ENCODE measurements at places on chromosomes 3 and 15. TPM values are rescaled to one million over a fixed set of nuclear protein-coding genes. Genes with fewer than 3 reads are reported as not detected.

GRCh38 chr15:101651554-101652097, 555 bp downstream of the TM2D3 start:
- peaks cover 20% of the 10 kb centered on the region for H3K4me1 ChIP-seq
- H3K27ac ChIP-seq = peak overlapping the region; percentile 89
- no peaks in the 10 kb centered on the region for H3K27me3 ChIP-seq
- no peak for DNase-seq
- peak overlapping the region; percentile 84 for H3K4me3 ChIP-seq

- no peaks in the 10 kb centered on the region for H3K27me3 ChIP-seq
- no peak overlapping the region for H3K27ac ChIP-seq
- DNase-seq = no peak
- no peaks in the 10 kb centered on the region for H3K4me1 ChIP-seq
- H3K4me3 ChIP-seq = no peak overlapping the region
- H3K36me3 ChIP-seq = no peaks in the 10 kb centered on the region
Measured at GRCh38 chr15:22259881-22260421, 179.6 kb downstream of the OR4M2 start.

DNA sequence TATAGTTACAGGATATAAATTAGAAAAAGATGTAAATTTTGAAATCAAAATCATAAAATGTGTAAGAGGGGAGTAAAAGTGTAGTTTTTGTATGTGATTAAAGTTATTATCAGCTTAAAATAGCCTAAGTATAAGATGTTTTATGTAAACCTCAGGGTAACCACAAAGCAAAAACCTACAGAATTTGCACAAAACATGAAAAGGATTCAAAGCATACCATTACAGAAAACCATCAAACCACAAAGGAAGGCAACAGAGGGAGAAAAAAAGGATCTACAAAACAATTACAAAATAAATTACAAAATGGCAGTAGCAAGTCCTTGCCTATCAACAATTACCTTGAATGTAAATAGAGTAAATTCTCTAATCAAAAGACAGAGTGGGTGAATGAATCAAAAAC, 36.7 kb upstream of the MYLK start:
- no peaks in the 10 kb centered on the region for H3K27me3 ChIP-seq
- H3K4me1 ChIP-seq = no peaks in the 10 kb centered on the region
- H3K4me3 ChIP-seq = no peak overlapping the region
- no peak overlapping the region for H3K27ac ChIP-seq
- H3K36me3 ChIP-seq = no peaks in the 10 kb centered on the region
- no peak for DNase-seq

- no peak for DNase-seq
- H3K4me1 ChIP-seq = peaks cover 2% of the 10 kb centered on the region
- peaks cover 23% of the 10 kb centered on the region for H3K36me3 ChIP-seq
- H3K27ac ChIP-seq = no peak overlapping the region
- H3K4me3 ChIP-seq = no peak overlapping the region
Measured at GRCh38 chr3:58111513-58112184, 99.1 kb downstream of the DNASE1L3 start.

DNA sequence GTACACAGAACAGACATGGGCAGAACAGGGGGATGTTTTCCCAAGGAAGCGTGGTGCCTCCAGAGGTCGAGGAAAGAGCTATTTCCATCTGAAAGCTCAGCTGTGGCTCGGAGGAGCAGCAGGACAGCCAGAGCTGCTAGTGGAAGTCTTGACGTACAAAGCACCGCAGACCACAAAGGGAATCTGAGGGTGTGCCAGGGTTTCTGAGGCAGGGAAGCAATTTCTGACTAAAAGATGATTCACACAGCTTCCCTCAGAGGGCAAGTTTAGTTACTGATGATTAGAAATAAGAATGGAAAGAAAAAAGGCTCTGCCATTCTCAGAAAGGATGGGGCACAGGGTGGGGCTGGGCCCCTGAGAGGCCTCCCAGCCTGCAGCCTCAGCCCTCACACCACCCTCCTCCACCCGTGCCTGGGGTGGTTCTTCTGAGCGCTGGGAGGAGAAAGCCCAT, 45.8 kb upstream of the SEC13 start:
- H3K4me3 ChIP-seq = no peak overlapping the region
- H3K4me1 ChIP-seq = no peaks in the 10 kb centered on the region
- DNase-seq = peak; percentile 55
- no peaks in the 10 kb centered on the region for H3K27me3 ChIP-seq

DNA sequence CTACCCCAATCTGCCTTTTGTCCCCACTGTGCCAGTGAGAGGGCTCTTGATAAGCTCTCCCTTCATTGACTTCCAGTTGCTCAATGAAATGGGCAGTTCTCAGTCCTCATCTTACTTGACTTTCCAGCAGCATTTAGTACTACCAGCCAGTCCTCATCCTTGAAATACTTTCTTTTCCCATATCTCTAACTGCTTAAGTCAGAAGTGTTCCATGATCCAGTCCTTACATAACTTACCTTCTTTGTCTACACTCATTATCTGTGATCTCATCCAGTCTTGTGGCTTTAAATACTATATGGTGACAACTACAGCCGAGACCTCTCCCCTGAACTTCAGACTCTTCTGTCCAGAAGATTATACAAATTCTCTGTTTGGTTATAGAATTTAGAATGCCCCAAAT, 28.7 kb downstream of the RARRES1 start:
- peaks cover 15% of the 10 kb centered on the region for H3K4me1 ChIP-seq
- H3K27me3 ChIP-seq = no peaks in the 10 kb centered on the region
- no peak for DNase-seq
- H3K36me3 ChIP-seq = no peaks in the 10 kb centered on the region
- H3K4me3 ChIP-seq = no peak overlapping the region

DNA sequence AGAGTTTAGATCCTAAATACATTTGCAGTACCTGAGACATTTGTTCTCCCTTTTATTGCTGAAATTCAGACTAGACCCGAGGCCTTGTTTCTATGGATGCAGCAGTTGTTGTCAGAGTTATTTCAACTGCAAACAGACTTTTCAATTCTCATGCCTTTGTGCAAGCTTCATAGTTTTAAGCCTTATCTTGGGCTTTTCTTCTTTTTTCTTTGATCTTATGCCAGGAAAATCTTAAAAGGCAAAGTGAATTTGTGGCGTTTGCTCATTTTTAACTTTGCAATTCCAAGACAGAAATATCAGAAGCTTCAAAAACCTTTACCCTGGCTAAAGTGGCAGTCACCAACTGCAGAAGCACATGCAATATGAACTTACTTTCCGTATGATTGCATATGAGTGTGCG, 576.7 kb downstream of the DIPK2A start:
- H3K27ac ChIP-seq = no peak overlapping the region
- no peaks in the 10 kb centered on the region for H3K4me1 ChIP-seq
- no peaks in the 10 kb centered on the region for H3K27me3 ChIP-seq
- DNase-seq = no peak
- no peak overlapping the region for H3K4me3 ChIP-seq

SLC7A14 gene
- not detected for total RNA-seq

HIGD2B gene
- total RNA-seq = 0.21 TPM

ACAD9 gene
- 70.9 TPM for total RNA-seq

SI gene
- not detected for total RNA-seq

CCR1 gene
- not detected for total RNA-seq

COL6A6 gene
- total RNA-seq = not detected

All from Panc1 (cell line).